Activated CD4-positive, alpha-beta T cell treated with anti-CD3 and anti-CD28 coated beads for 4 hours (primary cell): ENCODE measurements at places on chromosomes 1 and 21.

DNA sequence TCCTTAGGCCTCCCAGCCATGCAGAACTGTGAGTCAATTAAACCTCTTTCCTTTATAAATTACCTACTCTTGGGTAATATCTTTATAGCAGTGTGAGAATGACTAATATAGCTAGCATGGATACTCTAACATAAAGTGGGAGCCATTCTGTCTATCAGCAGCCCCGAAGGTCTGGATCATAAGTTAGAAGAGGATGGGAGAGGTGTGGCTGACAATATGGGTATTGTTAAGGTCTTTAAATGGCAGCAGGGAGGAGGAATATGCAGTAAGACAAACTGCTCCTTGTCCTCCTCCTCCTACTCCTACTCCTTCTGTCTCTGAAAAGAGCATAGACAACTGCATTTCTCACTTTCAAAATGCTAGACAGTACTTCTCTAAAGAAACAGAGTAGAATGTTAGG is 214.0 kb upstream of the C1orf87 start:
- DNase-seq: no peak

- DNase-seq: no peak
These were observed 7.1 kb downstream of the FAM78B start for GRCh38 chr1:166159656-166160055.

GRCh38 chr1:38941527-38942019 is at the start of gene RHBDL2:
Gene RHBDL2 (minus strand): TSS chr1:38941830. CDS start chr1:38919212, 22,618 bp downstream.
- DNase-seq: no peak

- DNase-seq: no peak
These were observed 20.6 kb downstream of the TOR1AIP2 start for GRCh38 chr1:179857009-179857408.

- DNase-seq: no peak
These were observed 128.0 kb downstream of the SLC44A5 start for GRCh38 chr1:75482951-75483350.

- no peak for DNase-seq
These were observed 41.5 kb upstream of the HAO2 start for GRCh38 chr1:119327094-119327449.

DNA sequence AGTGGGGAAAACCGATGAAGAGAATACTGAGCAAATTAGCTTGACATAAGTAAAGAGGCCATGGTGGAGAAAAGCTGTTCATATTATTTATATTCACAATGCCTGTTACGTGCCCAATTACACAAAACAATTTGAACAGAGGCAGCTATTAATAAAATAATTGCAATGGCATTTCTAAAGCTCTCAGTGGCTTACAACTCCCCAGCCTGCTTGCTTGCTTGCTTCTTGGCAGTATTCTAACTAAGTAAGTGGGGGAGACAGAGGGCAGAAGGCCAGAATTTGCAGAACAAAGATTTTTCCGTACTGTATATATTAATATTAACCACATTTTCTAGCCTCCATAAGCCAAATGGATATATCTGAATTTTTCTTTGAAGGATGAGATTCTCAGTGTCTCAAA is 12.9 kb downstream of the PTPN14 start:
- DNase-seq: no peak

- no peak for DNase-seq
These were observed 587.9 kb downstream of the ADGRL2 start for GRCh38 chr1:82388679-82389078.

DNA sequence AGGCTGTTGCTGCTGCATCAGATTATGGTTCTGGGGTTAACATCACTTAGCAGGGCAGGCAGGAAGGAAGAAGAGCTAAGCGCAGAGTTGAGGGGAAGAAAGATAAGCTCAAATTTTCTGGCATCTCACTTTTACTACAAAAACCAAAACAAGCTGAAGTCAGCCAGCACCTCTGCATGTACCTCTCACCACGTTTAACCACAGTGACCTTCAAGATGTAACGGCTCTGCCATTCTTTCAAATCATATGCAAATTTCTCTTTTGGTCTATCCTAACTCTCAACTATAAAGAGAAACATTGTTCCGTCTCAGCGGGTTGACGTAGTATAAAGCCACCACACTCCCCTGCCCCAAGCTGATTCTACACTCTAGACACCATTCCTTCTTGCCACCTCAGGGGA is 154.4 kb downstream of the OMA1 start:
- DNase-seq: no peak

DNA sequence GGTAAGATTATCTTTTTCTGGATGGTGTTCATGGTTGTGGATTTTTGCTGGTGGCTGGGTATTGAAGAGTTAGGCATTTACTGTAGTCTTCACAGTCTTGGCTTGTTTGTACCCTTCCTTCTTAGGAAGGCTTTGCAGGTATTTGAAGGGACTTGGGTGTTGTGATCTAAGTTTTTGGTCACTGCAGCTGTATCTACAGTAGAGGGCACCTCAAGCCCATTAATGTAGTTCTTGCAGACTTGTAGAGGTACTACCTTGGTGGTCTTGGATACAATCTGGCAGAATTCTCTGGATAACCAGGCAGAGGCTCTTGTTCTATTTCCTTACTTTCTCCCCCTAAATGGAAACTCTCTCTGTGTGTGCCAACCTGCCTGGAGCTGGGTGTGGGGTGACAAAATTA is 155.8 kb upstream of the BRINP3 start:
- DNase-seq: no peak

DNA sequence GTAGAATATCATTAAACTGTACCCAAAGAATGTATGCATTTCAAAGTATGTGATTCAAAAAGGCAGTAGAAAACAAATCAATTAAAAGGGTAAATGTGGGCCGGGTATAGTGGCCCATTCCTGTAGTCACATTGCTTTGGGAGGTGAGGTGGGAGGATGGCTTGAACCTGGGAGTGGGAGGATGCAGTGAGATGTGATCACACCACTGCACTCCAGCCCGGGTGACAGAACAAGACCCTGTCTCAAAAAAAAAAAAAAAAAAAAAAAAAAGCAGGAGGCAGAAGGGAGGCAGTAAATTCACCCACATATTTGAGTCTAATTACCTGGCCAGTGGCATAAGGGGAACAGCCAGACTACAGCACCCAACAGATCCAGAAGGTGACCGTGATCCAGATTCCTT is 17.9 kb upstream of the PRSS38 start:
- DNase-seq: no peak

DNA sequence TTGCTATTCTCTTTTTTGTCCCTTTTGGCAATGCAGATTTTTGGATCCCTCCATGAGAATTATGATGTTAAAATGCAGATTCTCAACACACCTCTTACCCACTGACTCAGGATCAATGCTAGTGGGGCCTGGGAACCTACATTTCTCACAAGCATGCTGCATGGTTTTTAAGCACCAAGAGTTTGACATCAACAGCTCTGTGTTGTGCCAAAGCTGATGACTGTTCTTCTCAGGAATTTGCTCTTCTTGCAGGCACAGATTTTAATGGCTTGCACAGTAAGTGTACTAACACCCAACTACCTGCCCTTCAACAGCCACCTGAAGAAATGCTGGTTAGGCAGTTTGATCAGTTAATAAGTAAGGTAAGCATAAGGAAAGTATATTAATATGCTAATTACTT is 468.7 kb downstream of the PTBP2 start:
- no peak for DNase-seq

- no peak for DNase-seq
These were observed 20.7 kb downstream of the CD1B start for GRCh38 chr1:158310623-158311022.

DNA sequence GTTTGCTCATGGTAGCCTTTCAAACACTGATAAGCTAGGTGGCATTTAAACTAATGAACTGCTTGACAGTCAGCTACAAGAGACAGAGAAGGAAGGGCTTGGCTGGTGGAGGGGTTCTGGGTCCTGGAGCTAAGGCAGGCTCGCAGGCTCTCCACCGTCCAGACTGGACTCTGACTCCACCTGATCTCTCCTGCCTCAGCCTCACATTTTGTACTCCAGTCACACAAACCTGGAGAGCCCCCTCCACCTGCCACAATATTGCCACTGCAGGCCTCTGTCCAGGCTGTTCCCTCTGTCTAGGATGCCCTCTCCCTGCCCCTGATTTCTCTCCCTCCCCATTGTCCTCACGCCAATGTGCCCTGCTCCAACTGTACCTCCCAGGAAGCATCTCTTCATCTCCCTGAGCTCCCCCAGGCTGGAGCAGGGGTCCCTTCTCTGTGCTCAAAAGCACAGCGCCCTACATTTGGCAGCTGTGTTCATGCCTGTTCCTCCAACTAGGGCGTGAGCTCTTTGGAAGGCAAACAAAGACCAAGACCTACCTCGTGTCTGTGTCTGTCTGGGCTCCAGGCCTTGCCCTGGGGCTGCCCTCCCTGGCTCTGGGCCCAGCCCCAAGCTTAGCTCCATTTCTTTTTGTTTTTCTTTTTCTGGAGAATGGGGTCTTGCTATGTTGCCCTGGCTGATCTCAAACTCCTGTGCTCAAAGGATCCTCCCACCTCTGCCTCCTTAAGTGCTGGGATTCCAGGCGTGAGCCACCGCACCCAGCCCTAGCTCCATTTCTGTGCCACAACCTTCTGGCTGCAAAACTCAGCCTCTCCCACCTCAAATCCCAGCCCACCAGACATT is 2.9 kb downstream of the TIE1 start:
- no peak for DNase-seq

DNA sequence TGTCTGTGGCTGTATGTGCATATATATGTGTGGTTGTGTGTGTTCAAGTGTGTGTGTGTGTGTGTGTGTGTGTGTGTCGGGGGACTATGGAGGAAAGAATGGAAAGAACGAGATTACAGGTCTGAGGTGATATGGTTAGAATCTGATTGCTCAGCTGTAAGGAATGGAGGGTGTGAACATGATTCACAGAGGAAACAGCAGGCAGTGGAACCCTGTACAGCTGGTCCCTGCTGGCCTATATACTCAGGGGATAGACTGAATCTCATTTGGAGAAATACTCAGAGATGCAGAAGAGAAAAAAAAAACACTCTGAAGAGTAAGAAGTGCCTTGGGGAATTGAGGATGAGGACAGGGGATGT is 180.1 kb upstream of the ESRRG start:
- no peak for DNase-seq

GRCh38 chr21:44911384-44912157 is 9.1 kb downstream of the ITGB2 start:
- peak; percentile 55 for DNase-seq

DNA sequence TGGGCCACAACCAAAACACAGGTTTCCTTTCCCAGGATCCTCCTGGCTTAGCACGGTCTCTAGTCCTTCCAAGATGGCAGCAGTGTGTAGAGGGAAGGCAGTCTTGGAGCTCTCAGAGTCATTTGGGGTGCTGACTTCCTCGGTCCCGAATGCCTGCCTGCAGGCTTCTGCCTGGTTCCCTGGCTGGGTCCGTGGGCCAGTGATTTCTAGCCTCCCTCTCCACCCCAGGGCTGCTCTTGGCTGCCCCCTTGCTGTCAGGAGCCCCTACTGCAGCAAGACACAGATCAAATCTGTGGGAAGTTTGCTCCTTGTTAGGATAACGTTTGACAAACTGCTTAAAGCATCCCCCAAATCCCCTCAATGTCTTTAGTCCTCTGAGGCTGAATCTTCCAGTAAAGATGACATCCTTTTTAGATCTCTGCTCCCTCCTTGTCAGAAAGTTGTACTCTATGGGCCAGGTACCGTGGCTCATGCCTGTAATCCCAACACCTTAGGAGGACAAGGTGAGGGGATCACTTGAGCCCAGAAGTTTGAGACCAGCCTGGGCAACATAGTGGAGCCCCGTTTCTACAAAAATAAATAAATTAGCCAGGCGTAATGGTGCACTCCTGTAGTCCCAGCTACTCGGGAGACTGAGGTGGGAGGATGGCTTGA is 272.5 kb downstream of the RRAGC start:
- DNase-seq: peak; percentile 26

- no peak for DNase-seq
These were observed 53.4 kb downstream of the FBXO2 start for GRCh38 chr1:11600836-11601235.

GRCh38 chr1:98404866-98405265 is 256.7 kb upstream of the SNX7 start:
- DNase-seq: no peak

DNA sequence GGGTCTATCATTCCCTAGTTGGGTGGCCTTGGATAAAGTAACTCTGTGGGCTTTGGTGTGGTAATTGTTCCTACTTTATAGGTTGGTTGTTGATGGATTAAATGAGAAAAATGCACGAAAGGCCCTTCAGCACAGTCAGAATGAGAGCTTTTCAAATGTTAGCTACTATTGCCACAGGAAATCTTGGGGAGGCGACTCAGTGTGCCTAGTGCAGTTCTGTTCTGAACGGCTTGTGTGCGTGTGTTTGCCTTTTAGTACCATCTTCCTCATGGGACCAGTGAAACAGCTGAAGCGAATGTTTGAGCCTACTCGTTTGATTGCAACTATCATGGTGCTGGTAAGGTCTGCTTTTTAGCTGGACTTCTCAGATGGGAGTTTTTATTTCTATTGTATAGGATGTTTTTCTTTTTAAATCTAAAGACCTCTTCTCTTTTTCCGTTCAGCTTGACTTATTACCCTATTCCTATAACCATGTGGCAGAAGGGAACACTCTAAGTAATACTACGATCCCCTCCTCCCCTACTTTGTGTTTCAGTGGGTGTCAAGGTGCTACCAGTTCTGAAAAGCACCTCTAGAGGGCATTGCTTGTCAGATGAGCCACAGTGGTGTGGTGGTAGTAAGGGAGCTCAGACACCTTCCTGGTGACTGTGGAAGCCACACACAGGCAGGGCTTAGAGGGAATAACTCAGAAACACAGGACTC is 9.2 kb downstream of the SFT2D2 start:
- DNase-seq: peak; percentile 41

DNA sequence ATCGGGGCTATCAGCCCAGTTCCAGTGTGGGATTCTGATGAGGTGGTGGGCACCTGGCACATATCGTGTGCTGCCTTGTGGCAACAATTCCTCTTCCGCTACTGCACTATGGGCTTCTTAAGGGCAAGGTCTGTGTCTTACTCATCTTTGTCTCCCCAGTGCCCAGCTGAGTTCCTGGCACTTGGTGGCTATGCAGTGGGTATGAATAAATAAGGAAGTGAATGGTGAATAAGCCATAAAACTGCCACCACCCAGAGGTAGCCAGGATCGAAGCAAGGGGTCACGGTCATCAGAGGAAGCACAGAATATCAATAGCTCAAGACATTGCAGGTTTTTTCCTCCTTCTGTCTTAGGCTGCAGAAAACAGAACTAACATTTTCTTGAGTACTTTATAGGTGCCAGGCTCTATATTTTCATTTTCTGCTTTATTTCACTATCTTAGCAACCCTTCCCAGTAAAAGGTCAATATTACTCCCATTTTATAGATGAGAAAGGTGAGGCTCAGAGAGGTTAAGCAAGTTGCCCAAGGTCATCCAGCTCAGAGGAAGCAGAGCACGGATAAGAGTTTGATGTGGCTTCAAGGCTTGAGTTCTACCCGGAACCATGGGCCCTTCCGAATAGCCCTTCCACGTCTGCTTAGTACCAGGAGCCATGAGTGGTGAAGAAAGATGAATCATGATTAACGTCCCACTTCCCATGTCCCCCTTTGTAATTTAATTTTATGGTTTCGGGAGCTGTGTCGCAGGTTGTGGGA is 10.2 kb downstream of the C1orf94 start:
- DNase-seq: no peak

DNA sequence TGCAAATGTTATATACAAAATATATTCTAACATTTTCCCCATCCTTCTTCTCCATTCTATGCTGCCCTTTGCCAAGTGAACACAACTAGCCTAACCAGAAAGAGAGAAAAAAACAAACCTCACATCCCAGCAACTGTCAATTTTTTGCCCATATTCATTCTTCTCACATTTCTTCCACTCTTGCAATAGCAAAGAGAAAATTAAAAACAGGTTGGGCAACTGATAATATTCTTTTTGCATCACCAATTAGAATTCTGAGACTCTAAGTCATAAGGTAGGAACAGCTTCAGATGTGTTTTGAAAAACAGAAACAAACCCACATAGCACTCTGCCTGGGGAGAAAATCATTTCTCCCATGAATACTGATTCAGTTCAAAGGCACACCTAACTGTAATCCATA is 25.2 kb upstream of the EXO1 start:
- DNase-seq: no peak
